ENCODE measurements at places on chromosomes 3 and 15.

DNA sequence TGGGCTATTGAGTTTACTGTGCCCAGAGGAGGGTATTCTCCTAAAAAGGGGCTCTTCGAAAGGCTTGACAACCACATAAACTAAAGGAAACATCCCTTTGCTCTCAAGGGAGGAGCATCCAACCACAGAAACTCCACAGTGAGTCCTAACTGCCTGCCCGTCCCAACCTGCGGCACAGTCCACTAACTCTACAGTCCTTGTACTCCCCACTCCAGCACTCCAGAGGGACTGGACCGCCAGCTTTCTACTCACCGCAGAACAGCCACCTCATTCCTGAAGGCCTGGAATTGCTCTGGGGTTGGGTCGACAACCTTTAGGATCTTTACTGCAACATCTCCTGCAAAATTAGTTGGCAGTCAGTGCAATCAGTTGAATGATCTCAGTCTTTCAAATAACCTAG is 34.6 kb downstream of the MKRN2 start:
- DNase-seq: no peak

DNA sequence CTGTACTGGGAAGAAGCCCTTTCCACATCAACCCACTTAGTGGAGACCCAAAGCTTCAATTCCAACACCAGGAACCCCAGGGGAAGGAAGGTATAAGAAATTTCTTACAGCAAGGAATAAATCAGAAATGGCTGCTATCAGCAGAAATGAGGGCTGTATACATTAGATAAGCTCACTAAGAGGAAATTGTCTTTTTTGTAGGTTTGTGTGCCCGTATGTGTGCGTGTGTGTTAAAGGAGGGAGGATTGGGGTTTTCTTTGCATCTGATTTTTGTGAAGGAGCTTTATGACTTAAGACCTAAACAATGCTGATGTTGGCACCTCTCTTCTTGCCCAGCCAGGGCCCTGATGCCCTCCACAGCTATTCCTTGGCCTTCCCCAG is 18.6 kb downstream of the ARRDC4 start:
- DNase-seq: no peak

- no peak for DNase-seq
These were observed 542.4 kb downstream of the SQOR start for GRCh38 chr15:46177219-46177618.

DNA sequence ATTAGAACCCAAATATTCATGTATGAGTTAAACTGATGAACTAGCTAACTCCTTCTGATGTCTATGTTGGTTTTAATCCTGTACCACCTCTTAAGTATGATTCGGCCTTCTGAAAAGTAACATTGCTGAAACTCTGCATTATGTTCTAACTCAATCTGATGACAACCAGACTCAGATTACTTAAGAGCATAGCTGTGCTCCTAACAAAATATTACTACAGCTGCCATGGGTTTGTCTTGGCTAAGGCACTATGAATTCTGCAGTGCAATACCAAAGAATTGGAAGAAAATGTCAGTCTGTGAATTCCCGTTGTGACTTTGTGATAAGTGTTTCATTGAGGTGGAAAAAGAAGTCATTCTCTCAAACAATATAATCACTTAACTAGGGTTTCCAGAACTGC is 224.4 kb downstream of the ZMAT3 start:
- no peak for DNase-seq

GRCh38 chr3:136712941-136713340 is 39.2 kb downstream of the STAG1 start:
- DNase-seq: no peak

DNA sequence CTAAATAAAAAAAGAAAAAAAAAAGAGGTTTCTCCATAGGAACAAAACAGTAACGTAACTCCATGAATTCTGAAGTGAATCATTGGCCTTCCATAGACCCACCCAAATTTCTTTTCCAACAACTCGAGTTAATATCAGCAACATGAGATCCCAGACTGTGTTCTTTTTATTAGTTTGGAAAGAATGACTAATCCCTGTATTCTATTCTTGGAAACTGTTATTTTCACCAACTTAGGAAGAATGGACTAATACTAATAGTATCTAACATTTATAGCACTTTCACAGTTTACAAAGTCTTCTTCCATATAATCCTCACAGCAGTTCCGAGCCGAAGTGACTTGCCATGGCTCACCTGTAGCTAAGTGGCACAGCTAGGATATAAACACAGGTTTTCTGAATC is 72.7 kb upstream of the SLC4A7 start:
- DNase-seq: no peak

DNA sequence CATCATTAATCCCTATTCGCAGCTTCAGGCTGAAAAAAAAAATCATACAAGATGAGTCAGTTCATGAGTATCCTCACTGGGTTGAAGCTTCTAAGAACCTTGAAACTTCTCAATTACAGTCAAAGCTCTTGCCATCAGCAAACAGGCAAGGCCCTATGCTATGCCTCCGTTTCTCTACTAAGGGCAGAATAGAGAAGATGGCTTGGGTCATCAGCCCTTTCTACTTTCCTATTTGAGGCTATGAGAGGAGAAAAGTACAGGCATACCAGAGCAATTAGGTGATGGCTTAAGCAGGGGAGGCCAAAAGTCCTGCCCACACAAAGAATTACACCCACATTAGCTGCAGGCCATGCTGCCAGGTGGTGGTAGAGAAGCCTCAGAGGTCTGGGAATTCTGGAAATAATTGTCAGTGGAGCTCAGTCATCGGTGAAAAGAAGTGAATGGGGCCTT is 89.0 kb downstream of the MRPL46 start:
- no peak for DNase-seq

GRCh38 chr3:27326202-27326601 is 43.0 kb downstream of the NEK10 start:
- no peak for DNase-seq

DNA sequence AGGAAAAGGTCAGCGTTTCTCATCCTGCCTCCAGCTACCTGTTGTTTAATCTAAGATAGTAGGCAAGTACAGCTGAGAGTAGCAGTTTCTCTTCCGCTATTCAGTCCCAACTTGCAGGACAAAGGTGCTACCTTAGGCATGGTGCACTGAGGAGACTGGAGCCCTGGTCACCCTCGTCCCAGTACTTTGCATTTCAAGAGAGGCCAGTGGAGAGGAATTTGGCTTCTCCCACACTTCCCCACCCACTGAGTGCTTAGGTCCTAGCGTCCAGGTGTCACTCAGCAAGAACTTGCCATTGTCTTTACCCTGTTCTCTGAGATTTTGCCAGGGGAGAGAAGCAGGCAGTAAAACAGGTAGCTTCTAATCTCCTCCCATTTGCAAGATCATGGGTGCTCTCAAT is 12.5 kb upstream of the RPN1 start:
- DNase-seq: no peak

DNA sequence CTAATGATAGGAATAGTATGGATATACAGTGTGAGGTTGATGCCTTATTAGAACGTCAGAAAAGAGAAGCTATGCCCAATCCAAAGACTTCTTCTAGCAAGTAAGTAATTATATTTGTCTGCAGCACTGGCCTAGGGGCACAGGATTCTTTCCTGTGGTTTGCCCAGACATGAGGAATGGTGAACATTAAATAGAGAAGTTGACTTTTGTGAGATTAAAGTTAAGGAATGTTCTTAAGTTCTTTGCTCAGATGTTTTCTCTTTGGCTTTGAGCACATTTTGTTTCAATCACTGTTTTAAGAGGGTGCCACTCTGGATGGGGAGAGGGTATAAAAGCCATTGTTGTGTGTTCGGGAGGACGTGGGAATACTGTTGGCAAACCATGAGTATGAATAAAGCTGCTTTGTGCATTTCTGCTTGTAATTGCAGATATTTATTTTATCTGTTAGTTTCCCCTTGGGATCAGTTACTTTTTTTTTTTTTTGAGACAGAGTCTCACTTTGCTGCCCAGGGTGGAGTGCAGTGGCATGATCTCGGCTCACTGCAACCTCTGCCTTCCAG is 8.3 kb downstream of the KIF23 start:
- no peak for DNase-seq

DNA sequence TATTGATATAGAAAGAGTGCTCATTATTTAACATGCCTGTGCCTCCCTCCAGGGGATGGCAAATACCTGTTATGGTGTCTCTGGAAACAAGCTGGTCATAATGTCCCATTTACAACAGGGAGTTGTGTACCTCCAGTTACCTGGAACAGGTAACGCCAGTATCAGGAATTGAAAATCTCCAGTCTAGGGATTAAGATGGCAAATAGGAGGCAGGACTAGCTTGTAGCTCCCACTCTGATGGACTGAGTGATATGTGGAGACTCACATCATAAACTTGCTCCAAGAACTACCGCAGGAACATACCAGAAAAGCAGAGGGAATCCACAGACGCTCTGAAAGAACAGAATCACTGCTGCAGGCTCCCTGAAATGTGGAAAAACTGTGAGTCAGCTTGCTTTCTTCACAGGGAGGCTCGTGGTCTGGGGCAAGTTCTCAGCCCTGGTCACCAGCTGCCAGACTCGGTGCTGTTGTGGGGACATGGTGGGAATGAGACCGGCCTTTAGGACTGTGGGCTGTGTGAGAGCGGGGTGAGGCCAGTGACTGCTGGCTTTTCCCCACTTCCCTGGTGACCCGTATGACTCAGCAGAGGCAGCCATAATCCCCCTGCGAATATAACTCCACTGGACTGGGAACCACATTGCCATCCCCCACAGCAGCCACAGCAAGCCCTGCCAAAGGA is 97.4 kb downstream of the KCNAB1 start:
- DNase-seq: no peak

- DNase-seq: no peak
These were observed 21.7 kb upstream of the PLXND1 start for GRCh38 chr3:129628169-129628522.

- no peak for DNase-seq
These were observed 842 bp upstream of the U2SURP start for GRCh38 chr3:143000528-143000927.

- DNase-seq: no peak
These were observed 63.6 kb upstream of the MBNL1 start for GRCh38 chr3:152205097-152205593.

All from tibial artery (tissue), 4 donors.